ENCODE measurements at places on chromosomes 2 and 18.

DNA sequence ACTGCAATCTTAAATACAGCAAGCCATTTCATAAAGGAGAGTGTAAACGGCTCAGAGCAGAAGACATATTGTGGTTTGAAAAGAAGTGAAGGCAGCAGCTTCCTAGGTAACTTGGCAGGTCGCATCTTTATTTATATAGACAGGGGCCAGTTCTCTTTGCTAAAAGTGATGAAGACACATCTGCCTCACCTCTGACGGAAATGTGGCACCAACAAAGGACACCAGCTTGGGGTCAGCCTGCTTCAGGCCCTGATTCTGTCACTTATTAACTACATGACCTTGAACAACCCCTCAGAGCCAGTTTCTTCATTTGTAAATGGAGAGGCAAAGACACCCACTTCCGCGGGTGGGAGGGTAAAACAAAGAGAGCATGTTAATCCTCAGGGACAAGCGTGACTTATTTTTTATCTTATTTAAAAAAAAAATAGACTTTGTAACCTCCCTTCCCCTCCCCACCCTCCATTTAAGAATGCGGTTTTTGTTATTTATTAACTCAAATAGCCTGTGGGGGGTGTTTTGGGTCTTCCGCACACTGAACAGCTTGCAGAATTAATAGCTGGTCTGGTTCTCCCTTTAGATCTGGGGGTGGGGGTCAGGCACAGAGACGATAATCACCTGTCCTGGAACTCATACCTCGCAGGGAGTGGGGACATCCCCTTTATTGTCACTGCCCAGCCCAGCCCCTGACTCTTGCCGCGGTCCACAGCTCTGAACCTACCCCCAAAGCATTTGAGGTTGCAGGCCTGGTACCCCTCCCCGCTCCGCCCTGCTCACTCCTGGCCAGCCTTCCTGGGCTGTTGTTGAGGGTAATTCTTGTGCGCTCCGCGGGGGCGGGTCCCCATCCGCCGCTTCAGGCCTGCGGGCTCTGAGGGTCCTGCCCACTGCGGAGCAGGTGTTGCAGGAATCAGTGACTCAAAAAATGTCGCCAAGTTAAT, 64.2 kb upstream of the TMEM17 start:
- no peak for DNase-seq

DNA sequence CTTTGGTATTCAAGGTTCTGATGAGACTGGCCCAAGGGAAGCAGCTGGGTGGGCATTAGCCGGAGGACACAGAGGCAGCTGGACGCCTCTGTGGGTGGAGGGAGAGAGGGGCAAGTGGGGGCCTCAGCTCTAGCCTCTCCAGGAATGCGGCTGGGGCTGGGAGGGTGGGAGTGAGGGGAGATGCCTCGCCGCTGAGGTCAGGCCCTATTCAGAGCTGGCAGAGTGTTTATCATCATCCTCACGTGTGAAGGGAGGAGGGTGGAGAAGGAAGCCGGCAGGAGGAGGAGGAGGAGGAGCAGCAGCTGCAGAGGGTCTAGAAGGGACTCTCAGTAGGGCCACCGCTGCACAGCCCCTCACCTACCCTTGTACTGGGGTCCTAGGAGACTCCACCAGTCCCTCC, 43.1 kb downstream of the TNS1 start:
- DNase-seq, result no peak

- DNase-seq, result no peak
Measured at GRCh38 chr18:74905247-74905646, 303.7 kb downstream of the PTGR3 start.

- DNase-seq, result no peak
Measured at GRCh38 chr2:184463102-184463865, 135.0 kb upstream of the ZNF804A start.

- no peak for DNase-seq
Measured at GRCh38 chr18:21761471-21762115, 21.0 kb downstream of the MIB1 start.

DNA sequence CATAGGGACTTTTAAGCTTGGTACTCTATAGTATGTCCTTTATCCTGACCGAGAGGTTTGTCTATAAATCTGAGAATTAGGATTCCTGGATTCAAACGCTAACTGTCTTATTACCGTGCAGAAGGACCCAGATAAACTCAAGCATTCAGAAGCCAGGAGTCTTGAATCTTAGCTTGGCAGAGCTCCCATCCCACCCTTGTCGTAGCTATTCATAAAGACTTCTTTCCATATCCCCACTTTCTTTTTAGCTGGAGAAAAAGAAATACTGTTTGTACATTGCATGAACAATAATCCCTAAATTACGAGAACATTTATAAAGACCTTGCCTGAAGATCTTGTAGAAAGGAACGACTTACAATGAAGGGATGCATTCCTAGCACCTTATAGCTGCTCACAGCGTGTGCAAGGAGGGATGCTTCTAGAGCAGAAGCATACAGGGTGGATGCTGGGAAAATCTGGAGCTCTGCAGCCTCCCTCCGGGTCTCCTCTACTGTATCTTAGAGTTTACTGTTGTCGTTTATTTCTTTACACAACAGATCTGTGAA, 13.6 kb downstream of the EFR3B start:
- no peak for DNase-seq

Measured in fibroblast of villous mesenchyme (primary cell).